ELR (cell line): ENCODE measurements at places on chromosomes 16 and 17.

GRCh38 chr16:72751076-72751475, 296.9 kb downstream of the ZFHX3 start:
- no peak for DNase-seq

GRCh38 chr16:85249418-85250146, 137.3 kb upstream of the CIBAR2 start:
- DNase-seq: no peak

DNA sequence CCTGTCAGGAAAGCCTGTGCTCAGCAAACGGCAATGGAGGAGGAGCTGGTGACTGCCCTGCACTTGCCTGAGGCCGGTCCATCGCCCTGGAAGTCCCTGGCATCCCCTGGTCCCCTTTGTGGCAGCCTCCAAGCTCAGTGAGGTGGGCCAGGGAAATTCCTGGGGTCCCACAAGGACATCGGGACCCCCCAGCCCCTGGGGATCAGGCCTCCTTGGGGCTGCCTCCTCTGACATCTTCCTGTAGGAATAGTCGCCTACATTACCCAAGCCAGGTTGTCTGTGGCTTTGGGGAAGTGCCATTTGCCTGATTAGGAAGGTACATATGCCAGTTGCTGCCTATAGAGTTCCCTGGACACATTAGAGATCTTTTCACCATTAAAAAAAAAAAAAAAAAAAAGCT, 7.1 kb upstream of the KRT9 start:
- DNase-seq: no peak

- DNase-seq: no peak
These were observed 4.0 kb downstream of the VAT1 start for GRCh38 chr17:43018008-43018853.

DNA sequence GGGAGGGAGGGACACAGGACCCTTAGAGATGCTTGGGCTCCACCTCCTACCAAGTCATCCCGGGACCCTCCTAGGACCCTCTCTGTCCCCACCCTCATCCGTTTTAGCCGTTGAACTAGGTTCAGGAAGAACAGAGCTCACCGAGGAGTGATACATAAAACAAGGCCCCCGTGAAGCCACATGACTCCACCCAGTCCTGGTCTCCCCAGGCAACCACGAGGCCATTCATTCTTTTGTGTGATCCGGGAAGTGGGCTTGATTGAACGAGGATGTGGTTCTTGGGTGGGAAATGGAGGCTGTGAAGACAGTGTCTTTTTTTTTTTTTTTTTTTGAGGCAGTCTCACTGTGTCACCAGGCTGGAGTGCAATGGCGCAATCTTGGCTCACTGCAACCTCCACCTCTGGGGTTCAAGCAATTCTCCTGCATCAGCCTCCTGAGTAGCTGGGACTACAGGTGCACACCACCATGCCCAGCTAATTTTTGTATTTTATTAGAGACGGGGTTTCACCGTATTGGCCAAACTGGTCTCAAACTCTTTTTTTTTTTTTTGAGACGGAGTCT, 14.8 kb downstream of the TRARG1 start:
- no peak for DNase-seq
